ENCODE measurements at places on chromosomes 16 and 17.

DNA sequence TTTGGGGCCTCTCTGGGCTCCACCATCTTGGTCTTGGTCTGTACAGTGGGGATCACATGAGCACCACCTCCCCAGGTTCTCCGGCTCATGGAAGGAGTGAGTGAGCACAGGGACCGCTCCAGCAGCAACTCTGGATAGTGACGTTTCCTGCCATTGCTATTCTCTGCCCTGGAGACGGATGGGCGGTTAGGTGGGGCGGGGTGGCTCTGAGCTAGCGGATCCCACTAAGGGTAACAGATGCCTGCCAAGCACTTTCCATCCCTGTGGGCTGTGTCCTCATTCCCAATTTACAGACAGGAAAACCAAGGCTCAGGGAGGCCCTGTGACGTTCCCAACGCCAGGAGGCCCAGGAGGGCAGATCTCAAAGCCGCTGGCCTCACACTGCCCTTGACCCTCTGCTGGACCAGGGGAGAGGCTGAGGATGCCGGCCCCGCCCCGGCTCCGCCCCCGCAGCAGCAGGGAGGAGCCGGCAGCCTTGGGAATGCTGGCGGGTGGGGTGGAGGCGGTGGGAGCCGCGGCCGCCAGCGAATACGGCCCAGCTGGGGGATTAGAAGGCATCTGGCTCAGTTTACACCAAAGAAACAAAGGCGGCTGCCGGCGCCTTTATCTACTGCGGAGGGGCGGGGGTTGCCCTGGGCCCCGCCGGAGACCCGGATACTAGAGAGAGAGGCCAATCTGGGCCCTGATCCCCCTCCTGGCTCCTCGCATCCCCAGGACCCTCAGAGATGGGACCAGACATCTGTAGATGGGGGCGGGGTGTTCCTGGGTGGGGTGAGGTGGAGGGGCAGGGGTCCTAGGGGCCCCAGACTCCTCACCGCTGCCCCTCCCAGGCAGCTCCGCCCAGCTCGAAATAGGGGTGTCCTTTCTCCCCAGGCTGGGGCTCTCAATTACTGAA lies 122.3 kb upstream of the CIBAR2 start:
- DNase-seq: peak; percentile 75

DNA sequence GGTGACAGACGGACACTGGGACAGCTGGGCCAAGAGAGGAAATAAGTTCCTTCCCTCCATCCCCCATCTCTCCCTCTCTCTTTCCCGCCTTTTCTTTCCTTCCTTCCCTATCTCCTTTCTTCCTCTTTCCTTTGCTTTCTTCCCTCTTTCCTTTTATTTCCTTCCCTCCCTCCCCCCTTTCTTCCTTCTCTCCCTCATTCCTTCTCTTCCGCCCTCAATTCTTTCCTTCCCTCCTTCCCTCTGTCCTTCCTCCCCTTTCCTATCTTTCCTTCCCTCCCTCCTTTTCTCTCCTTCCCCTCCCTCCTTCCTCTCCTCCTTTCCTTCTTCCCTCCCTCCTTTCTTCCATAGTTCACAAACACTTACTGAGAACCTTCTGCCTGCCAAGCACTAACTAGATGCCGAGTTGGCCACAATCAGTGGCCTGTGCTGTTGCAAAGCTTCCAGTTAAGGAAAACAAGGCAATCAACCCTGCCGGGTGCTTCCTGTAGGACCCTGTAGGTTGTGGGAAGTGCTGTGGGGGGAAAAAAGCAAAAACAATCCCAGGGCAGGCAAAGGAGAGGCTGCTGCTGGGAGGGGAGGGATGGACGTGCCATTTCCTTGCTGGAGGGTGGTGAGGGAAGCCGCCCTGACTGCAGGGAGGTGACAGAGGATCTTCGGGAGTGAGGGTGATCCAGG lies 31.7 kb downstream of the ABCC6 start:
- DNase-seq: no peak

DNA sequence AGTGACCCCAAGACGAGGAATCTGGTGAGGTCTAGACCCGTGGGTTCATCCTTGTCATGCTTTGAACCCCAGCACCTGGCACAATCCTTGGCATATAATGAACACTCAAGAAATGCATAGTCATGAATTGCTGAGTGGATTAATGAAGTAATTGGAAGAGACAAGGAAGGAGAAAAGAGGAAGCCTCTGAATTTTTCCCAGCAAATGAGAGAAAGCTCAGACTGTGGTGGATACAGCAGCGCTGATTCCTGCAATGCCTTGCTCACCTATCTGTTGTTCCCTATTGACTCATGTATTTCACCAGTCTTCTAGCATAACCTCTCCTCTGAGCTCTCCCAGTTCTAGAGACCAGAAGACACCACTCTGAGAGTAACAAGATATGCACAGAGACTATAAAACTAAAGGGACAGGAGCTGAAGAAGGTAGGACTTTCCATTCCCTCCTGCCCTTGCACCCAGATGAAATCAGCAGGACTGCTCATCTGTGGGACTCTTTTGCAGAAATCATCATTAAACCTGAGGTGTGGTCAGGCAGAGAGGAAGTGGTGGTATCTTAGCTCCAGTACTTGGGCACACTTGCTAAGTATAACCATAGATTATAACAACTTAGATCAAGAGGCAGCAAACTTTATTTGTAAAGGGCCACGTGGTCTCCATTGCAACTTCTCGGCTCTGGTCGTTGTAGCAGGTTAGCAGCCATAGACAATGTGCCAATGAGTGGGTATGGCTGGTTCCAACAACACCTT lies 102.8 kb downstream of the MAF start:
- no peak for DNase-seq

DNA sequence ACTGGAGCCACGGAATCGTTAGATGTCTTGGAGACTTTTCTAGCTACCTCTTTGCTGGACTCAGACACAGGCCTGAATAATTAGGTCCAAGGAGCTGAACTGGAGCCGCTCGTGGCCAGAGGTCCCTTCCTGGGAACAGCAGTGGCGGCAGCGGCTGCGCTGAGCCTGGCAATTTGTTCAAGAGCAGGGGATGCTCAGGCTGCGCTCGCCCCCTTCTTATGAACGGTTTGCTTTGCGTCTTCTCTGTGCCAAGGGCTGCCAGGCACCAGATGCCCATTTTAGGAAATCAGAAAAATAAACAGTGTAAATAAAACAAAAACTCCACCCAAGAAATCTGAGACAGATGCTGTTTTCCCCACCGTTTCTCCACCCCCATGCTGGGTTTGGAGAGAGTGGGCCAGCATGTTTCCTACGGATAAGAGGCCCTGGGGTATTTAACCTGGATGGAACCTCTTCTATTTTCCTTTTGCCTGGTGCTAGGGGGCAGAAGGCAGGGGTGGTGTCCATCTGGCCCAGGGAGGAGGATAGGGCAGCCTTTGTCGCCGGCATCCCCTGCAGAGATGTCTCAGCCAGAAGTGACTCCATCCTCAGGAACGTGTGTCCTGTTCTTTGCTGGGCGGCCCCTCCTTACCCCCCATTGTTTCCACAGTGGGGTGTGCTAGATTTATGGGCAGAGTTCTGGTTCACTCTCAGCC lies 163.4 kb downstream of the SEC14L1 start:
- DNase-seq: no peak

DNA sequence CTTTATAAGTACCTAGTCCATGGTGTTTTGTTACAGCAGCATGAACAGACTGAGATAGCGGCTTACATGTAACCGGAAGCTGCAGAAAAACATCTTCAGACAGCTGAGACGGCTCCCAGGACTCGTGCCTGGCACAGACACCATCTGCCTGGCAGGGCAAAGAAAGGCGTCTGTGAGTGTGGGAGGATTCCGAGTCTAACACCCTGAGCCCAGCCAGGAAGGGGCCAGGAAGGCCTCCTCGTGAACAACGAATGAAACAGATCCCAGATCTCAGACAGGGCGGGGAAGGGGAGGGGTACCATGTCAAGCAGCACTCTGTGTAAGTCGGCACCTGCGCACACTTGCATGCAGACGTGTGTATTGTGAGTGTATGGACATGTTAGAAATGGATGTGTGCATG lies 4.4 kb upstream of the CSNK1D start:
- DNase-seq: no peak

- no peak for DNase-seq
Measured at GRCh38 chr17:67469208-67469980, 92.3 kb downstream of the PITPNC1 start.

GRCh38 chr16:82111944-82112343 lies 58.1 kb downstream of the MPHOSPH6 start:
- DNase-seq: no peak

DNA sequence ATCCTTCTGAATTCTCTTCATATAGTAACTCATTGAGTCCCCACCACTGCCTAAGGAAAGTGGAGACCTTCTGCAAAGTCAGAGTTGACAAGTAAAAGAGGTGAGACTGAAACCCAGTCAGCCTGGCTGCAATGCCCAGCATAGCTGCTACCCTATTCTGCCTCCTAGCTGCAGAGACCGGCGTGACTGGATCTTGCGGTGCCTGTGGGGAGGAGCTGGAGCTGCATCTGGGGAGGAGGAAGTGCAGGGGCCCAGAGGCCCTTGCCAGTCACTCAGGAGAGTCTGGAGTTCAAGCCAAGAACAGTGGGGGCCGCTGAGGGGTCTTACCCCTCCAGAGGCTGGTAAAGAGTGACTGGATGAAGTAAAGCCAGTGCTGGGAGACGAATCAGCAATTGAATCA lies 35.0 kb upstream of the ZNF423 start:
- DNase-seq: no peak

- DNase-seq: no peak
Measured at GRCh38 chr17:57516290-57517230, 228.5 kb downstream of the CCDC182 start.

DNA sequence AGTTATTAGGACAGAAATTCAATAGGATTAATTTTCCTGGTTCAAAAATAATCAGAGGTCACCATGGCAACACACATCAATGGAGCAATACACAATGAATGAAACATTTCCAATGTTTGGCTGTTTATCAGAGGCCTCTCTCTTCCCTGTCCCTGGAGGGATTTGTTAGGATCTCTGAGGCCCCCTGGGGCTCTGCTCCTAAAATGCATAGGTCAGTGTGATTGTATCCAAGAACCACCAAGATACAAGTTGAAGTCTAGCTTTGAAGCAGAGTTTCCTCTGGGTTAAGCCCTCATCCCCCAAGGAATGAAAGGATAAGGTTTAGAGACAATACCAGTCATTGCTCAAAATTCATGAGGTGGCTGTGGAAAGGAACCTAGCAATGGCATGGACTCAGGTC lies 561.2 kb upstream of the C16orf82 start:
- no peak for DNase-seq

DNA sequence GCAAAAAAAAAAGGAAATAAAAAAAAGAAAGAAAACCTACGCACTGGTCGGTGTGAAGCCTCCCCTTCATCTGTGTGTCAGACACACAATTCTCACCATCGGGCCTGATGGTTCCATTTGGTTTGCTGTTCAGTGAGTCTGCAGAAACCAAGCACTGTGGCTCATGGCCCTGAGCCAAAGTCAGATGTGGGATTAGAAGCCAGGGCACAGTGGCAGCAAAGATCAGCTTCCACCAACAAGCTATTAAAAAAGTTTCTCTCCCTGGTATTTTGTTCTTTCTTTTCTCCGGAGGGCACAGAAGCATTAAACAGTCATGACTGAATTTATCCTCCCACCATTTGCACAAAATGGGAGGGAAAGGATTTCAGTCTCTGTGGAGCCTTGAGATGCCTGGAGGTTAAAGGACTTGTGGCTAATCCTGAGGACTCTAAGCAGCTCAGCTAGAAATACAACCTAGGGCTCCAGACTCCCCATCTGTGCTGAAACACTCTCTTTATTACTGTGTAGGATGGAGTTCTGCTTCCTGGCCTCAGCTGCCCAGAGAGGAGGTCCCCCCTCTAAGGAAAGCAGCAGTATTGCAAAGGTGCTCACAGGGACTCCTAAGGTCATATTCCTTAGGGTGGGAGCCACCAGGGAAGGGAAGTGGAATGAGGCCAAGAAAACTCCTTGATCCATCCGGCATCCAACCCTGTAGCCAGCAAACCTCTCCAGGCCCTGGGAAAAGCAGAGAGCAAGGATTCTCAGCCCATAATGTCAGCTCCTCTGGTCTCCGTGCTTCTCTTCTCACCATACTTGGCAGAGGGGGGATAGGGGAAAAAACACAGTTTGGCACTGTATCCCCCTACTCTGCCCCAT lies 28.2 kb downstream of the SLC39A11 start:
- no peak for DNase-seq

DNA sequence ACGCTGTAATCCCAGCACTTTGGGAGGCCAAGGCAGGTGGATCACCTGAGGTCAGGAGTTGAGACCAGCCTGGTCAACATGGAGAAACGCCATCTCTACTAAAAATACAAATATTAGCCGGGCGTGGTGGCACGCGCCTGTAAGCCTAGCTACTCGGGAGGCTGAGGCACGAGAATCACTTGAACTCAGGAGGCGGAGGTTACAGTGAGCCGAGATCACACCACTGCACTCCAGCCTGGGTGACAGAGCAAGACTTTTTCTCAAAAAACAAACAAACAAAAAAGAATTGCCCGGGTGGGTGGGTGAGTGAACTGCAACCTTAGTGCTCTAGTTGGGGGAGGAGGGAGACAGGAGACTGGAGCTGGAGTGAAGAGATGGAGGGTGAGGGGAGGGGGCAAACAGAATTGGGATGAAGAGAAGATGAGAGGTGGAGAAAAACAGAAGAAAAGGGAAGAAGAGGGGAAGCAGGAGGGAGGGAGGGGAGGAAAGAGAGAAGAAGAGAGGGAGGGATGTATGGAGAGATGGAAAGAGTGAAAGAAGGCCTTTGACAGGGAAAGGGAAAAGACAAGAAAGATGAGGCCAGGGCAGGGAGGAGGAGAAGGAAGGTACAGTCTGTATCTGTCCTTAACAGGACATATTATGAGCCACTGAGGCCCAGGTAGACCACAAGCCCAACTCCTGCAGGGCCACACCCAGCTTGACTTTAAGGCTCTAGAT lies 5.5 kb upstream of the SRCIN1 start:
- no peak for DNase-seq

GRCh38 chr17:36755586-36755985 lies 154.2 kb downstream of the MRM1 start:
- no peak for DNase-seq

DNA sequence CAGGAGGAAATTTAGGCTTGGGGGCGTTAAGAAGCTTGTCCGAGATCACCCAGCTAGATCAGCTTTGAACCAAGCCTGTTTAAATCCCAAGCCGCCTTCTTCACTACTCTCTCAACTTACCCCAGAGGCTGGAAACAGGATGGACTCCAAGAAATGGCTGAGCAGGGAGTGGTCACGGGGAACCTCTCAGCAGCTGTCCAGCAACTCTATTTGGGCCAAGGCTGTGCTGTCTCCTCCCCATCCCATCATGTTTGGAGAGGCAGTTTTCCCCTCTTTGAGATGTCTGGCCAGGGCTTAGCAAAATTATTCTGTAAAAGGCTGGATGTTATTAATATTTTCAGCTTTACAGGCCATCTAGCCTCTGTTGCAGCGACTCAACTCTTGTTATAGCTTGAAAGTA lies 305.7 kb downstream of the RBFOX1 start:
- no peak for DNase-seq

Measured in iPS DF 6.9 (cell line).